ENCODE measurements at places on chromosomes 2 and 18. TPM values are rescaled to one million over a fixed set of nuclear protein-coding genes. Genes with fewer than 3 reads are reported as not detected.

ASIC4 gene
- total RNA-seq: not detected

HOXD1 gene
- not detected for total RNA-seq

GKN1 gene
- 0.53 TPM for total RNA-seq

APCDD1 gene
- 80.8 TPM for total RNA-seq

GATA6 gene
- total RNA-seq: 125 TPM

MC2R gene
- total RNA-seq: not detected

SUMO1 gene
- 142 TPM for total RNA-seq

YPEL5 gene
- 117 TPM for total RNA-seq

LYPD1 gene
- 23.1 TPM for total RNA-seq

ANKRD36B gene
- total RNA-seq: 66.8 TPM

TMEM198 gene
- total RNA-seq: 8.0 TPM

- H3K36me3 ChIP-seq: no peaks in the 10 kb centered on the region
- DNase-seq: no peak
- H3K27me3 ChIP-seq: no peaks in the 10 kb centered on the region
- no peak overlapping the region for H3K4me3 ChIP-seq
- H3K27ac ChIP-seq: peak overlapping the region; percentile 36
These were observed 166.9 kb downstream of the CDCA7 start for GRCh38 chr2:173521450-173522192.

DNA sequence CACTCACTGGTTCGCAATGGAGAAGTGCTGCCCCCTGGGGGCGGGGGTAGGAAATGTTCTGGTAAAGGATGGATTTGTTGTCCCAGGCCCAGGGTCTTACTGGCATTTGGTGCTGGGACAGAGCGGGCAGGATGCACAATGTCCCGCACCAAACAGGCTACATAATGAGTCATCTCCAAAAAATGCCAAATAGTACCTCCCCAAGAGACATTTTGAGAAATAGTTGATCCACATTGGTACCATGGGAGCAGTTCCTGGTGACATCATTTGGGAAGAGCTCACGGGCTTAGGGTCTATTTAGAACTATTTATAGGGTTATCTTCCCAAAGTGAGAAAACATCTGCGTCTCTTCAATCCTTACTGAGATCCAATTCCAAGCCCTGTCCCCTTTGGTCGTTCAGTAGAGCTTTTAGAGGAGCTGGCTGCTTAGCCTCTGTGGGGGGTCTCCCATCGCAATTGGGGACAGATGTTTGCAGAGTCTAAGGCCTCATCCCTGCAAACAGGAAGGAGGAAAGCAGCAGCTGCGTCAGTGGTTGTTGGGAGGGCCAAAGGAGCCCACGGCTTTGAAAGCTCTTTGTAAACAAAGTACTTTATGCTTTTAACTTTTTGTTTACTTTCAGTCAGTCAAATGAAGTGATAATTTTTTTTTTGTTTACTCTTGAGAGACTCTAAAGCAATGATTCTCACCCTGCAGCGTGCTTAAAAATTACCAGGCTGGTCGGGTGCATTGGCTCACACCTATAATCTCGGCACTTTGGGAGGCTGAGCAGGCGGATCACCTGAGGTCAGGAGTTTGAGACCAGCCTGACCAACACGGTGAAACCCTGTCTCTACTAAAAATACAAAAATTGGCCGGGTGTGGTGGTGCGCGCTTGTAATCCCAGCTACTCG is 49.3 kb downstream of the GREB1 start:
- peak; percentile 71 for DNase-seq
- H3K27me3 ChIP-seq: no peaks in the 10 kb centered on the region
- H3K4me1 ChIP-seq: peaks cover 4% of the 10 kb centered on the region
- peak overlapping the region; percentile 28 for H3K27ac ChIP-seq

DNA sequence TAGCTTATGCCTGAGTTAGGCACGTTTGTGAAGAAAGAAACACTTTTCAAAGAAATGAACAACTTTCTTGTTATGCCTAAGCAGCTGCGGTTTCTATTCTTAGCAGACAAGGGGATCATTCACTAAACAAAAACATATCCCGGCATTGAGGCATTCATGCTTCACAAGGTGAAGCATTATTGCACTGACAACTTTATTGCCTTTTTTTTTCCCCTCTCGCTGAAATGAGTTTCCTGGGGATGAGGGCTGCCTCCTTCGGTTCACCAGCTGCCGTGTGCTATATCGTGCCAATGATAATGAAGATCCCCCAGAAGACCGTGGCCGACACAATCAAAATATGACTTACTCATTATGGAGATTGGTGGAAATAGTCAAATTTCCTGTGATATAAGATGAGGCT is 288.2 kb upstream of the ST6GAL2 start:
- no peaks in the 10 kb centered on the region for H3K27me3 ChIP-seq
- H3K4me3 ChIP-seq: no peak overlapping the region
- H3K36me3 ChIP-seq: no peaks in the 10 kb centered on the region
- no peaks in the 10 kb centered on the region for H3K4me1 ChIP-seq
- no peak overlapping the region for H3K27ac ChIP-seq

- H3K4me1 ChIP-seq: no peaks in the 10 kb centered on the region
- H3K27me3 ChIP-seq: no peaks in the 10 kb centered on the region
- DNase-seq: no peak
- no peak overlapping the region for H3K27ac ChIP-seq
These were observed 202.9 kb downstream of the NDUFA10 start for GRCh38 chr2:239822146-239822831.

DNA sequence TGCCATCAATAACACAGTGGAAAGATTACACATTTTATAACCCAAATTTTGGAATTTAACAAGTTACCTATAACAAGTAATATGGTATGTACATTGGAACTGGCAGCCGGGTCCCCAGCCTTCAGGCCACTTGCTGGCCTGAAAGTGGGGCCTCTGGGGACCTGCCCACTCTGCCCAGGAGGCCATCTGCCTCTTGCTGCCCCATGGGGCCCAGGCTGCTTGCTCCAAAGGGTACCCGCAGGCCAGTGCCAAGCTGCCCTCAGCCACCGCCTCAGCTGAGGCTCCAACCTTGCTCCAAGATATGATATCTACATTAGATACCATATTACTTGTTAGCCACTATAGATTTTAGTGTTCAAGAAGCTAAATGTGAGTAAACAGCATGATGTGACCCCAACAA is 120.8 kb upstream of the TMEFF2 start:
- H3K27ac ChIP-seq: no peak overlapping the region
- no peak overlapping the region for H3K4me3 ChIP-seq
- no peaks in the 10 kb centered on the region for H3K27me3 ChIP-seq

- H3K4me1 ChIP-seq: no peaks in the 10 kb centered on the region
- peak overlapping the region; percentile 88 for H3K27ac ChIP-seq
- DNase-seq: no peak
- H3K4me3 ChIP-seq: peak overlapping the region; percentile 57
- no peaks in the 10 kb centered on the region for H3K27me3 ChIP-seq
These were observed 428 bp upstream of the MAP3K20 start for GRCh38 chr2:173075056-173075780.

GRCh38 chr2:164412831-164413230 is 208.5 kb downstream of the GRB14 start:
- H3K27ac ChIP-seq: no peak overlapping the region
- no peaks in the 10 kb centered on the region for H3K27me3 ChIP-seq
- no peaks in the 10 kb centered on the region for H3K36me3 ChIP-seq
- no peaks in the 10 kb centered on the region for H3K4me1 ChIP-seq
- H3K4me3 ChIP-seq: no peak overlapping the region

DNA sequence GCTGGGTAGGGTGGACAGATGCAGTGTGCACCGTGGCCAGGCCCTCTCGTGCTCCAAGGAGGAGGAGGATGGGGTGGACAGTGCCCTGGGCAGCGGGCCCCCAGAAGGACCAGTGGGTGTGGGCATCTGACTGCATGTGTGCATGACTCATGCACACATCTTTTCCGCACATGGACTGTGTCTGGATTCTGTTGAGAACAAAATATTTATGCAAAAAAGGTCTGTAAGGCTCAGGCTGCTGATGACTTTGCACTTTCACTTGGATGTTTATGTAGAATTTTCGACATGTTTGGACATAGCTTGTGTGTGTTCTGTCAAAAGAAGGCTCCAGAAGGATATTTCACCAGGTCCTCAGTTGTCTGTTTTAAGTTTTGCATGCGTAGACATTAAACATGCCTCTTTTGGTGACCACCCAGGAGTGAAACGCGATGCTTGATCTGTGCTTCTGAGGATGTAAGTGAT is 45.6 kb downstream of the MTCL1 start:
- H3K27ac ChIP-seq: peak overlapping the region; percentile 33
- peak; percentile 60 for DNase-seq
- H3K36me3 ChIP-seq: no peaks in the 10 kb centered on the region
- peaks cover 23% of the 10 kb centered on the region for H3K4me1 ChIP-seq
- H3K27me3 ChIP-seq: no peaks in the 10 kb centered on the region
- H3K4me3 ChIP-seq: no peak overlapping the region

DNA sequence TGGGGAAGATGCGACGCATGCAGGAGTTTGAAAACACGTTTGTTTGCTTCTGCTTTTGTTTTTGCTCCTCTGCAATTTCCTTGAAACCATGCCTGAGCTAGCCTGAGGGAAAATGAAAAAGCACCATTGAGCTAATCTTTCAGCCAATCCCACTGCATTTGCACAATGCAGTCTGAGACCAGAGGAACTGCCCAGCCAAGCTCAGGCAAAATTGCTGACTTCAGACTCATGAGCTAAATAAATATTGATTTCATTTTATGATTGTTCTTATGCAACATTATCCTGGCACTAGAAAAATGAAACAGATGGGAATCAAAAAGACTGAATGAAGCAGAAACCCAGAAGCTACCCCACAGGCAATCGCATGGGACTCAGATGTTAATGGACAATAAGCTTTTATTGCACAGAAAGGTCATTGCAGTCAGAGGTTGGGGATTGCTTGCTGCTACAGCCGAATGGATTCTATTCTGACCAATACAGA is 37.0 kb downstream of the TPRKB start:
- H3K4me3 ChIP-seq: no peak overlapping the region
- H3K27ac ChIP-seq: no peak overlapping the region
- H3K4me1 ChIP-seq: peaks cover 10% of the 10 kb centered on the region
- DNase-seq: no peak
- H3K36me3 ChIP-seq: no peaks in the 10 kb centered on the region
- no peaks in the 10 kb centered on the region for H3K27me3 ChIP-seq

DNA sequence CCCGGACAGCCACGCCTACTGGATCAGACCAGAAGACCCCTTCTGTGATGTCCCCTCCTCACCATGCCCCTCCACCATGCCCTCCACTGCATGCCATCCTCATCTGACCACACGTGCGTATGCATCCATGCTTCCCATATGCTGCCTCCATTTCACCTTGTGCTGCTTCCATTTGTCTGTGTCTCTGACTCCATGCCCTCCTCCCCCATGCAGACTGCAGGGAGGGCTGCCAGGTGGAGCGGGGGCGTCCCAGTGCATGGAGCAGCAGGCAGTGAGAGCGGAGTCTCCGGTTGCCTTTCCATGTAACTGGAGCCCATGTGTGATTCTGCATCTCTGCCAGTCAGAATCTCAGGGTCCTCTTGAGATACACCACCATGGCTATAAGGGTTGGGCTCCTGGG is 52.6 kb downstream of the COA5 start:
- H3K36me3 ChIP-seq: no peaks in the 10 kb centered on the region
- DNase-seq: no peak
- H3K27me3 ChIP-seq: no peaks in the 10 kb centered on the region
- no peak overlapping the region for H3K27ac ChIP-seq

- peaks cover 10% of the 10 kb centered on the region for H3K4me1 ChIP-seq
- peak; percentile 82 for DNase-seq
- peak within 1 kb of the TSS; percentile 98 for H3K27ac ChIP-seq
- no peaks in the 10 kb centered on the region for H3K36me3 ChIP-seq
- peak within 1 kb of the TSS; percentile 40 for H3K4me3 ChIP-seq
These were observed at the start of gene CFLAR for GRCh38 chr2:201116115-201116958. CFLAR (plus strand) TSS chr2:201116164; CDS start chr2:201129866, 13,702 bp downstream.

DNA sequence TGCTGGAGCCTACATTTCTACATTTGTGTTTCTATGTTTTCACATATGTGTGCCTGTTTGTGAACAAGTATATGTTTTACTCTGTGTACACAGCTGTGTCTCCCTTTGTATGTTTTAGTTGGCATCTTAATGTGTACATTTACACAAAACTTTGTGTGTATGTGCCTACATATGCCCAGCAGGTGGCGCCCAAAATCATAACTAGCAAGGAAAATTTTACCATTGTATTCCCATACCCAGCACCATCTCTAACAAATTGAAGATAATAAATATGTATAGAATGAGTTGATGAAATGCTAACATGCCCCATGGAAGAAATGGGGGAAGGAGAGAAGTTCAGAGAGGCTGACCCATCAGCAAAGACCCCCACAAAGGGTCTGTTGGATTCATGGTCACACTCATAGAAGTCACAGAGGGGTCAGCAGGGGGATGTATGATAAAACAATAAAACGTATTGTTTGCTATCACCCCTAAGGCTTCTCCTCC is 48.1 kb downstream of the PKDCC start:
- H3K4me1 ChIP-seq: peaks cover 18% of the 10 kb centered on the region
- no peaks in the 10 kb centered on the region for H3K36me3 ChIP-seq

GRCh38 chr2:215401896-215402379 is 33.9 kb downstream of the FN1 start:
- peaks cover 4% of the 10 kb centered on the region for H3K36me3 ChIP-seq
- H3K4me3 ChIP-seq: no peak overlapping the region
- no peaks in the 10 kb centered on the region for H3K4me1 ChIP-seq

- no peaks in the 10 kb centered on the region for H3K4me1 ChIP-seq
- no peak overlapping the region for H3K27ac ChIP-seq
- no peaks in the 10 kb centered on the region for H3K27me3 ChIP-seq
- no peak for DNase-seq
These were observed 49.2 kb downstream of the CRIM1 start for GRCh38 chr2:36404754-36405153.

DNA sequence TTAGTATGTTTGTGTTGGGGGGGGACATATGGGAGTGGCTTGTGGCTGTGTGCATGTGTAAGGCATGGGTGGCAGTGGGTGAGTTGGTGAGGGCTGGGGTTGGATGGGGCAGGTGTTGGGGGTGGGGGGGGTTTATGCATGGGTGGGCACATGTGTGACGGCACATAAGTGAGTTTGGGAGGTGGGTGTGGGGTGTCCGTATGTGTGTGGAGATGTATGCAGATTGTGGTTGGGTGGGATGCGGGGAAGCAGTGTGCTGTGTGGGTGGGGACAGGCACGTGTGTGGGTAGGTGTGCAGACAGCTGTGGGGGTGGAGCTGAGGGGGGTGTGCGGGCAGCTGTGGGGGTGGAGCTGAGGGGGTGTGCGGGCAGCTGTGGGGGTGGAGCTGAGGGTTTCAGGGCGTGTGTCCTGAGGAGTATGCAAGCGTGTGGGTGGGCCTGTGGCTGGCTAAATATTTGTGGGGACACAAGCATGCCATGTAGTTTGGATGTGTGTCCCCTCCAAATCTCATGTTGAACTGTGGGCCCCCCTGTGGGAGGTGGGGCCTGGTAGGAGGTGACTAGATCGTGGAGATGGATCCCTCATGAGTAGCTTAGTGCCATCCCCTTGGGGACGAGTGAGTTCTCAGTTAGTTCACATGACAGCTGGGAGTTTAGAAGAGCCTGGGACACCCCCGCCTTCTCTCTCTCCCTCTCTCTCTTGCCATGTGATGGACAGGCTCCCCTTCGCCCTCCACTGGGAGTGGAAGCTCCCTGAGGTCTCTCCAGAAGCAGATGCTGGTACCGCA is 59.4 kb downstream of the ANKMY1 start:
- no peaks in the 10 kb centered on the region for H3K36me3 ChIP-seq
- H3K27ac ChIP-seq: no peak overlapping the region
- DNase-seq: peak; percentile 1
- no peaks in the 10 kb centered on the region for H3K27me3 ChIP-seq
- no peak overlapping the region for H3K4me3 ChIP-seq

- no peak for DNase-seq
- no peaks in the 10 kb centered on the region for H3K36me3 ChIP-seq
- peak overlapping the region; percentile 63 for H3K27ac ChIP-seq
- H3K27me3 ChIP-seq: no peaks in the 10 kb centered on the region
- no peak overlapping the region for H3K4me3 ChIP-seq
These were observed 82.8 kb downstream of the TMEM18 start for GRCh38 chr2:594297-594949.

Data from hepatocyte (in vitro differentiated cells).